GM04504 (cell line): ENCODE measurements at places on chromosomes 6 and 20.

- no peak for DNase-seq
Observed at GRCh38 chr6:6046716-6047115, 40.0 kb upstream of the NRN1 start.

GRCh38 chr6:20092071-20092566, 120.2 kb downstream of the MBOAT1 start:
- peak; percentile 15 for DNase-seq

DNA sequence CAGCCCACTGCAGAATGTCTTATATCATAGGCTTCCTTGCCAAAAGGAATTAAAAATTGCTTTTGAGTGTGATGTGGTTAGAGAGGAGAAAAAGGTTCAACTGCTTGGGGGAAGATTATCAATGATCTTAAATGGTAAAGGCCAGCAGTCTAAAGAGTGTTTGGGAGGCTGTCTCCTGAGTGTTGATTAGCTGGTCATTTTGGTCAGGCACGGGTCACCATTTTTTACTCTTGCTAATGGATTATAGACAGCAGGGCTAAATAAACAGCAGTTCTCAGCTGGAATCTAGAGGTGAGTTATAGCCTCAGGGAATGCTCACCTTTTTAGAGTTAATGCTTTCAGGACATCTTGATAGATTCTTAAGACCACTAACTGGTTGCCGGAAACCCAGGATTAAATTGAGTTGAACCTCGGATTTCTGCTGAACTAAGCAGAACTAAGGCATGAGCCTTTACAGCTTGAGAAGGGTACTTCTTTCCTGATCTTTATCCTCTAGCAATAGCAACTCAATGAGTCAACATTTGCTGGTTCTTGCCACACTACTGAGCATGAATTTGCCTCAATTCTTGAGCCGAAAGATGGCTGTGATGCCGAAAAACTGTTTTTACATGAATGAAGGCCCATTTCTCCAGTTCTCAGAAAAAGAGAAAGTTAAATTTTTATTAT, 120.4 kb downstream of the LRRC1 start:
- no peak for DNase-seq

DNA sequence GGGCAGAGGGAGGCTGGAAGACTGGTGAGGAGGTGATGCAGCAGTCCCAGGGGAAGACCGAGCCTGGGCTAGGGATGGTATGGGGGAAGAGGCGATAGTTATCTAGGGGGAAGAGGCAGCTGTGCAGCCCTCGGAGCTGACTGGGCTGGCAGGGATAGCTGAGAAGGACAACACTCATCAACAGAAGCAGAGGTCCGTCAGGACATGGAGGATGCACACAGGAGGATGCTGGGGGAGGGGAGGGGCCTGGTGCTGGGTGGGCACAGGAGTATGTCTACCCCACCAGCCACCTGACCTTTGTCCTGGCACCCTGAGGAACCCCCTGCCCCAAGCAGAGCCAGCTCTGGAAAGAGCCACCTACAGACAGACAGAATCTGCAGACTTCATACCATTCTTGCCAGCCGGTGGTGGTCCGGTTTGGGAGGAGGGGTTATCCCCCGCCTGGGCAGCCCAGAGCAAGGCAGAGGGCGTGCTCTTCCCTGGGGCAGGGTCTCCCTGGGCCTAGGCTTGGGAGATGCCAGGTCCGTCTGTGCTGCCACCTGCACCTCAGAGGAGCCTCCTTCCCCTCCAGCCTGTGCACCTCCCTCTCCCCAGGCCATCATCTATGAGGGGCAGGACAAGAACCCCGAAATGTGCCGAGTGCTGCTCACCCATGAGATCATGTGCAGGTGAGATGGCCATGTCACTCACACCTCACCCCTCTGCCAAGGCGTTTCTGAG, 14.9 kb downstream of the EBF4 start:
- no peak for DNase-seq

DNA sequence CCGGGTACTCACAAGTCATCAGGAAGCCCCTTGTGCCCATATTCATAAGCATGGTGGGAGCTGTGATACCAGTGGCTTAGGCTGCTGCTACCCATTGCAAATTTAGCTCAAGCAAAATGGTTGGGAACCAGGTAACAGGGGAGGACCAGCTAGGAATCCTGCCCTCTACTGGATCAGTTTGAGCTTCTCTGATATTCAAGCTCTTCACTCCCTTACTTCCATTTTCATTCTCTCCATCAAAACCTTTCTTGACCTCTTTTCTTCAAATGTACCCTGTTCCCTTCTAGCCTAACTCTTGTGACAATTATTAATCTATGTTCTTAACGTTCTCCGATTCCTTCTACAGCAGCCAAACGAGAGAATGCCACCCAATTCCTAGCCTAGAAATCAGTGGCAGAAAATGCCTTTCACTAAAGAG, 9.7 kb downstream of the NOL7 start:
- peak; percentile 3 for DNase-seq

GRCh38 chr6:43493833-43494232, 16.3 kb downstream of the LRRC73 start:
- DNase-seq, result no peak

- DNase-seq, result no peak
Observed at GRCh38 chr6:114650891-114651290, 308.1 kb upstream of the HS3ST5 start.

DNA sequence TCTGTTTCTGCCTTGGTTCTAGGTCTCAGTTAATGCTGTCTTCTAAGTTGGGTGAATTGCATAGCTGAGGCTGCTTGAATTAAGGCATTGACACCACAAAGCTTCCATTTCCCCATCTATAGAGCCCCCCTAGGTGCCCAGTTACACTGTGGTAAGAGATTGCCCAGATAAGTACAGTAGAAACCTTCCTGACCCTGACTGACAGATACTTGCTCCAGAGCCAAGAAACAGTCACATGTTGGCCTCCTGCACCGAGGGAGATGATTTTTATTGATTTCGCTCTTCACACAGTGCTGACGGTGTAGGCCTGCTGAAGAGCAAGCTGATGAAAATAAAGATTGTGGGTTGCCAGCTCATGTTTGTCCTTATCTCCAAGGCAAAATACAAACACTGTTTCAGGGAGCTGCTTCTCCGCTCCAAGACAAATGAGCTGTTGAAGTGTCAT, 67.9 kb downstream of the TRMT11 start:
- DNase-seq, result no peak
